Globus pallidus (tissue), 1 donor: ENCODE measurements at places on chromosomes 6 and 20.

GRCh38 chr20:63738687-63739129, 868 bp upstream of the SLC2A4RG start:
- DNase-seq = peak; percentile 31

GRCh38 chr6:7298113-7298512, 14.9 kb downstream of the SSR1 start:
- no peak for DNase-seq

DNA sequence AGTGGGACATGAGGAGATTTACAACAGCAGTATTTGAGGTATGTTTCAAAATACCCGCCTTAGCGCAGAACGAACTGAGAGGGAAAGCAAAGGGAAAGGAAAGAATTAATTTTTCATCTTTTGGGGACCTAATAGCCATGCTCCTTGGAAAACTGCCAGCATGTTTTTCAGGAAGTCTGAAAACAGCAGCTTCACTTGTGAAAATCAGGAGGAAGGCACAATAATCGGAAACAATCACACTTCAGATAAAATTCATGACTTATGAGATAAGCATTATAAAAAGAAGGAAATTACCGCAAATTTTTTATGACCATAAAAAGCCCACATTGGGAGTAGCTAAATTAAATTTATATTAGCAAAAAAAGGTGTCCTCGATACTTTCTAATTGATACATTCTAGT, 541.1 kb downstream of the HAO1 start:
- no peak for DNase-seq

GRCh38 chr6:16228709-16229665, 9.4 kb upstream of the GMPR start:
- no peak for DNase-seq

- DNase-seq = no peak
Measured at GRCh38 chr6:131657630-131658111, 20.6 kb downstream of the ENPP3 start.

DNA sequence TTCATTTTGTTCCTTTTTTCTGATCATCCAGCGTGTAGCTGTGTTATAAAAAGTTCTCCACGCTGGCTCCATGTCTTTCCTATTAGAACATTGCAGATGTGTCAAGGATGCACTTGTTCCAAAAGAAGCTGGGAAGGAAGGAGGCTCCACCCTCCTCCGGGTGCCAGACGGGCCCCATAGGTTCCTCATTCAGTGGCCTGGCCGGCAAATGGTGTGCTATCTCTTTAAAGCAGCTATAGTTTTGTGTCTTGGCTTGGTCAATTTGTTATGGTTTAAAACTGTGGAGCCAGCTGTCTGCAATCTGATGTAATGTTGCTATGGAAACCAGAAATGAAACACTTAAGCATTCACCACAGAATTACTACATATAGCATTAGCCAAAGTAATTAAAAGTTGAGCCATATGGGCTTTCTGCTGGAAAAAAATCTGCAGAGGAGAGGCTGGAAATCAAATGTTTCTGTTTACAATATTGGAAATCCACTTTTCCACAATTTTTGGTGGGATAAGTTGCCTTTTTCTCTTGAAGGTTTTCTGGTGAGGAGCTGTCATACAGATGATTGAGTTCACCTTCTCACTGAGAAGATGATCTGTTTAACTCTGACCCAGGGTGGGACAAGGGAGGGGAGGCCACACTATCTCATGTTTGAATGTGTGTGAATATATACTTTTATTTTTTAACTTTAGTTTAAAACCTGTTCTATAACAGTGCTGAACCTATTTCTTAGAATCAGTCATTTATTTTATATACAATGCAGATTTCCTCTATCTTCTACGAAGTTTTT, 167.4 kb downstream of the SASH1 start:
- no peak for DNase-seq

- DNase-seq = no peak
Measured at GRCh38 chr20:45087097-45087790, 13.7 kb downstream of the KCNS1 start.

GRCh38 chr6:43990627-43991619, 136.3 kb downstream of the MRPL14 start:
- DNase-seq = no peak

DNA sequence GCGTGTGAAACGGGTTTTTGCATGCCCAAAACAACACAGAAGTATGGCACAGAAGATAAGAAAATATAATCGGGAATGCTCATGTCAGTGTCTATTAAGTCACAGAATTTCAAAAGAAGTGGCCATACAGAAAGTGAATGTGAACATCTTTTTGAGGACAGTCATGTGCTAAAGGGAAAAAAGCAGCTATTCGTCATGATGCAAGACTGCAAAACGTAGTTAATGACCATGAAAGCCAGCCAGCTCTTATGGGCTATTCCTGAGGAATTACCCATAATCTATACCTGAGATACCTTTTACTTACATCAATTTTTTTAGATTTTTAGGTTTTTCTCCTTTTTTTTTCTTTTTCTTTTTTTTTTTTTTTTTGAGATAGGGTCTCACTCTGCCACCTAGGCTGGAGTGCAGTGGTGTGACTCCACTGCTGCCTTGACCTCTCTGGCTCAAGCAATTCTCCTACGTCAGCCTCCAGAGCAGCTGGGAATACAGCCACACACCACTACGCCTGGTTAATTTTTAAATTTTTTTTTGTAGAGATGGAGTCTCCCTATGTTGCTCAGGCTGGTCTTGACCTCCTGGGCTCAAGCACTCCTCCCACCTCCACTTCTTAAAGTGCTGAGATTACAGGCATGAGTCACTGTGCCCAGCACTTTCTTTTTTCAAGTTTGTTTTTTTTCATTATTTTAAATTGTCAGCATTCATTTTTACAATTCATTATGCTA, 18.1 kb upstream of the ZBP1 start:
- DNase-seq = no peak

DNA sequence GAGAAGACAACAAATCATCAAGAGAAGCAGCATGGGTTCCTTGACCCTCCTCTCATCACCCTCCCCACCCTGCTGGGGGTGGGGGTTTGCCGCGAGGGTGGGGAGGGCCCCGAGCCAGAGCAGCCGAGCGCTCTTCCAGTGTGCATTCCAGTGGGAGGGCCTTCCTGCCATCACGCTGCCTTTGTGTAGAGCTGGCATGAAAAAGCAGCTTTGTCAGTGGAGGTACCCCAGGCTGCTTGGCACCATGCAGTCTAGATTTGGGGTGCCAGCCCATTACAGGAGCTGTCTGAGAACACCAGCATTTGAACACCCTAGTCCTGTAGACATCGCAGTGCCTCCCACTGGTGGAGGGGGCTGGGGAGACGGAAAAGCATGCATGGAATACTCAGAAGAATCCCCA, 12.2 kb downstream of the BAK1 start:
- no peak for DNase-seq

DNA sequence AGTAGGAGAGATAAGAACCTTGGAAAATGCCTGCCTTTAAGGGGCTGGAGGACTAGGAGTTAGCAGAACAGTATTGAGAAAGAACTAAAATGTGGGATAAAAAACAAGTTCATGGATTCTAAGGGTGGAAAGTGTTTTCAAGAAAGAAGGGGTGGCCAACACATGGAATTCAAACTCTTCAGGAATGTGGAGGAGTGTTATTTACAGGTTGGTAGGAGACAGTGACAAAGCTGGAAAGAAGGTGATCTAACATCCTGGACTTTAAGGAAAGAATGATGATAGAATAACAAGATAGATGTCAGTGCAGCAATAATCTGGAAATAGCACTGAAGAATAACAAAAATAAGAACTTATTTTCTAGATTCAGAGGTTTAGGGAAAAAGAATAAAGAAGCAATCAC, 54.0 kb upstream of the TNFRSF21 start:
- no peak for DNase-seq

GRCh38 chr6:36989264-36989663, 3.3 kb upstream of the MTCH1 start:
- DNase-seq = no peak

GRCh38 chr6:113447088-113447831, 409.9 kb upstream of the MARCKS start:
- no peak for DNase-seq

DNA sequence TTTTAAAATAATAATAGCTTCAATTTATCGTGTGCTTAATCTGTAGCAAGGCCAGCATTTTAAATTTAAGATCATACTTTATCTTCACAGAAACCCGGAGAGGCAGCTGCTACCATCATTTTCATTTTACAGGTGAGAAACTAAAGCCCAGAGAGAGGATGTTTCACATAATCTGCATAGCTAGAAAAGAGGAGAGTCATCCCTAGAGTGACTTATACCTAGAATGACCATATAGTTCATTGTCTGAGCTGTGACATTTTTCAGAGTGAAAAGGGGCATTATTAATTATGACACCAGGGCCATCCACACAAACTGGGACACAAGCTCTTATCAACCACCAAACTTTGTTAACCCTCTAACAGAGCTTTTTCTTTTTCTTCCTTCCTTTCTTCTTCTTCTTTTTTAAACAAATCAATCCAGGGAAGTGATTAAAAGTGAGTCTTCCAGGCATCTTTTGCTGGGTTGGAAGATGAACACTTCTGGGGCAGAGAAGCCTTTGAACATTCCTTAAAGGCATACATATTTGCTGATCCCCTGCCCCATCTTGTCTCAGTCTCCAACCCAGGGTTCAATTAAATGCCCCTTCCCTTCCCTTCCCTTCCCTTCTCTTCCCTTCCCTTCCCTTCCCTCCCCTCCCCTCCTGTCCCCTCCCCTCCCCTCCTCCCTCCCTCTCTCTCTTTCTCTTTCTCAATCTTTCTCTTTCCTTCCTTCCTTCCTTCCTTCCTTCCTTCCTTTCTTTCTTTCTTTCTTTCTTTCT, 272.5 kb upstream of the JAG1 start:
- DNase-seq = no peak

GRCh38 chr6:86193821-86194220, 551.1 kb upstream of the SYNCRIP start:
- no peak for DNase-seq

- no peak for DNase-seq
Measured at GRCh38 chr20:38941726-38942389, 15.6 kb downstream of the FAM83D start.

DNA sequence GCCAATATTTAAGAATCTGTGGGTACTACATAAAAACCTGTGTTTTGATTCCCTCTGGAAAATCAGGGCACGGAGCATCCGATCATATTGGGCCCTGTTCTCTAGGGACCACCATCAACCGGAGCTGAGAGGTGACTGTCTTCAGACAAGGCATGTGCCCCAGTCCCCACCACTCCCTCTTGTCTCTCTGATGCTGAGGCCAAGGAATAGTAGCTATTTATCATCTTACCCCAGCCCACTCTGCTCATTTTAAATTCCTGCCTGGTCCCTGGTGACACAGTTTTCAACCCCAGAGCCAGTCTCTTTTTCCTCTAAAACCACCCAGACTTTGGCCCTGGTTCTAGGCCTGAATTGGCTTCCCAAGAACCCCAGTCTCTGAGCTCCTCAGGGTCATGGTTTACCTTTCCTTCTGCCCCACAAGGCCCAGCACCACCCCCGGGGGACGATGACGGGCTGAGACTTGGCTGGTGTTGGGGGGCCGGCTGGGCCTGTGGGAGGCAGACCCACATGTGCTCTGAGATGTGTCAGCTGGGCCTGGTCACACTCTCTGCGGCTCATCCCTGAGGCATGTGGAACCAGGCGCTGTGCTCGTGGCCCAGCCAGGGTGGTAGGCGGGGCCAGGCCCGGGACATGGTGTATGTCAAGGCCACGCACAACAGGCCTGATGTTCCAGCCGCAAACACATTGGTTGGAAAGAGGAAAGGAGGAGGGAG, 114.4 kb downstream of the CEBPB start:
- DNase-seq = no peak

DNA sequence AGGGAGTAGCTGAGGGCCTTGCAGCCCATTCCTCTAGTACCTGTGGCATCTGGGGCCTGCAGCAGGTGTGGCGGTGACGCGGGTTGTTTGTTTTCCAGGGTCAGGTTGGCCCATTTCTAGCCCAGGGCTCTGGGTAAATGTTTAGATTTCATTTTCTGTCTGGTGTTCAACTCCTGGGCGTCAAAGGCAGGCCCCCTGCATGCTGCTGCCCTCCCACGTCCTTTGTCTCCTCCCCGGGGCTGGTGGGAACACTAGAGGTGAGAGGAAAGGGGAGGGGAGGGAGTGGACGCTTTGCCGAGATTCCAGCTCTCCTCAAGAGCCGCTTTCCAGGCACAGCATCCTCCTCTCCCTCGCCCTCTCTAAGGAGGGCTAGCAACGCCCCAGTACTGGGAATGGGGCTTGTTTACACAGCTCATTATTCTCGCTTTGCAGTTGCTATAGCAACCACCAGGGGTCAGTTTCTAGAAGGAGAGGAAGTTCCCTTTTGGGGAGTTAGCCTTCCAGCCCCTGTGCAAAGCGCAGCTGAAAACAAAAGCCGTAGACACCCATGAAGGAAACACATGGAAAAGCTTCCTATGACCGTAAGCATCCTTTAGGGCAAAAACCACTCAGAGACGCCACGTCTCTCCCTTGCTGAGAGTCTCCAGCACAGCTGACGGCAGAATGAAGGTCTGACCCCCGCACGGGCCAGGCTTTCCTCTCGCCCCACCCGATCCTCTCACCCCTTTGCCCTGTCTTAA, 170.6 kb downstream of the LY86 start:
- DNase-seq = peak; percentile 56

DNA sequence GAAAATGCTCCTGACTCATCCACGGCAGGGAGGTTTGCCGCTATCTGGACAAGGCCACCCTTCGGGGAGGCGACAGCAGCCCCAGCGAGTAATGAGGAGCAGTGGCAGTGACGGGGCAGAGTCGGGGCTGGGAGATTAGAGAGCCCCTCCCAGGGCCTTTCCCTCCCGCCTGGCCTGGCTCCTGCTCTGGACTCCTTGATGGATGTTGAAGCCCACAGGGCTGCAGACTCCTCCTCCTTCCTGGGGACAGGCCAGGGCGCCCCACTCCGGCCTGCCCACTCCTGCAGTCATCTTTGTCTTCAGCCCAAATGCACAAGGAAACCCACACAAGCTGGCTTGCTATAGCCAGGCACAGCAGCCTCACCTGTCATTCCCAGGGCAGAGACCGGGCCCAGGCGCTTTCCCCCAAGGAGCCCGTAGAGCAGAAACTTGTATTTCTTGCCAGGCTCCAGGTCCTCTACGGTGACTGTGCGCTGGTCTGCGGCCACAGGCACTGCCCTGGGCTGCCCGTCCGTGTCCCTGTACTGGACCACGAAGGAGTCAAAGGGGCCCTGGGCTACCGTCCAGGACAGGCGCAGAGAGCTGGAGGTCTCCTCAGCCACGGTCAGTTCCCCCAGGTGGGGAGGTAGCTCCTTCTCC, 7.7 kb downstream of the CYP21A2 start:
- DNase-seq = no peak

DNA sequence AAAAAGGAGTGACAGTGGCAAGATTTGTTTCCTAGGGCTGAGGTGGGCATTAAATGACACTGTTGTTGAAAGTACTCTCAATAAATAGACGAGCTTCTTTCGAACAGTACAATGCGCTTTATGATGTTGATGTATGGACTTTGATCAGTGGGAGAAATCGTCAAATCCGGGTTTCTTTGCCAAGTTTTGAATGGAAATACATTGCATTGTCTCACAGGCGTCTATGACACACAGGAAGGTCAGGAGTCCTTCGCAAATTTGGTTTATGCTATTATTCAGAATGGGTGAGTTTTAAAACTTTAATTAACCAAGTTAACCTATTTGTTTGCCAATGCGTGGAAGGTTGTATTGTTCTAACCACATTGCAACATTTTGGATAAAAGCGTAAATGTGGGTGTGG, 547.3 kb upstream of the SLC35B3 start:
- no peak for DNase-seq
